NCI-H2081 treated with DMSO at 0.1 percent for 48 hours (cell line): ENCODE measurements at places on chromosomes 7 and 10.

DNA sequence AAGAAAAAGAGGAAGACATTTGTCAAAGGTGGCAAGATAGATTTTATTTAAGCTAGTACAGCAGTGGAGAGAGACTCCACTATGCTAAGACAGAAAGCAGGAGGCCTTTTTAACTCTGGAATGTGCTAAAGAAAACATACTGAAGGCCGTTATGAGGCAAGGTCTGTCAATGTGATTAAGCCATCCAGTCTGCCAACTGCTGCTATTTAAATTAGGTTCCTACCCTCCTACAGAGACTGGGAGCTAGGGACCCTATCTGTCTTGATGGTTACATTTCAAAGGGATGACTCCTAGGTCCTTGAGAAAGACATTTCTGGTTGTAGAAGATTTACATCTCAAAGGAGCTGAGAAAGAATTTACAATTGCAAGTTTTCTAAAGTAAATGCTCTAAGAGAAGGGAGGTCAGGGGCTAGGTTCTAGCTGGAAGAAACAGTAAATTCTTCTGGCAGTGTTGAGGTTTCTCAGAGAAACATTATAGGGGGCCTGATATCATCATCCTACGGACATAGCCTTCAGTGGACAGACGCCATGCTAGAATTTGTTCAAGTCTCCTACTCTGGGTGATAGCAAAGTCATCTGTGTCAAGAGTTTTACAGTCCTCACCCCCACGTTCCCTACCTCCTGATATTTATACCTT is 211.6 kb downstream of the PHF14 start:
- DNase-seq: no peak

DNA sequence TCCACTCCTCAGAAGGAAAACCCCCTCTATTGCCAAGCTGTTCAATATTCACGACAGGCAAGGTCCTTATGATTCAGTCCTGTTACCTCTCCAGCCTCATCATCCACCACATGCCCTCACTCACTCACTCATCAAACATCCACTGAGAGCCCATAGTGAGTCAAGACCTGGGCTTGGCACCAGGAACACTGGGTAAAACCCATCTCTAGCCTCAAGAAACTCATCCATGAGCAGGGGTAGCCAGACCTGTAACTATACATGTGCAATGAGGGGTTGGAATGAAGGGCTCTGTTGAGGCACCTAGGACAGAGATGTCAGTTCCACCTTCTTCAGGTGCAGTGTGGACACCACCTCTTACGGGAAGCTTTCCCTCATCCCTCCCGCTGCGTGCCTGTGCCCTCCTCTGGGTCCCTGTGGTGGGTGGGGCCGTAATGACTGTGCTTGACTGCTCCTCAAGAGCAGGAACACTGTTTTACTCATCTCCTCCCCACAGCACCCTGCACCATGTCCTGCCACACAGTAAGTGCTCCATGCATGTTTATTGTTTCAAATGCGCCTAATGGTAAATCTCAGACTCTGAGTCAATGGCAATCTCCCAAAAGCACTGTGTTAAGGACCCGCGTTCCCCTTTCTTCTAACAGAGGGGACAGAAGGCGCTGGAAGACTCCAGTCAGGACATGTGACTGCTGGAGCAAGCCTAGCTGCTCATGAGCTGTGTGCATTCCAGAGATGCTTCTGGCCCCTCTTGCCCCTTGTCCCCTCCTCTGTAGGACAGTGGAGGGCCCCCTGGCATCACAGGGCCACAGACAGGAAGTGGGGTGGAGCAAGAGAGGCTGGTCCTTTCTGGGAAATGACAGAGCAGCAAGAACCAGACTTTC is 95.4 kb downstream of the HIPK2 start:
- DNase-seq: no peak

DNA sequence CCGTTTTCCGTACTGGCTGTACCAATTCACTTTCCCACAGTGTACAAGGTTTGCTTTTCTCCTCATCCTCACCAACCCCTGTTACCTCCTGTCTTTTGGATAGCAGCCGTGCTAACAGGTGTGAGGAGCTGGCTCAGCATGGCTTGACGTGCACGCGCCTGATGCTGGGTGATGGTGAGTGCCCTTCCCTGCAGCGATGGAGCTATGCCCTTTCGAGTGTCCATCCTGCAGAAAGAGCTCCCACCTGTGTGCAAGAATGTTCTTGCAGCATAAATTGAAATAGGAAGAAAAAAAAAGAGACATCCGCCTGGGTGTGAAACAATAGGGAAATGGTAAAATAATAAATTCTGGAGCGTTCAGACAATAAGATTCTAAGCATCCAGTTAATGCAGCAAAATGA is 9.5 kb upstream of the UBE3C start:
- no peak for DNase-seq

- no peak for DNase-seq
Observed at GRCh38 chr7:56174875-56175760, 58.9 kb upstream of the NUPR2 start.

DNA sequence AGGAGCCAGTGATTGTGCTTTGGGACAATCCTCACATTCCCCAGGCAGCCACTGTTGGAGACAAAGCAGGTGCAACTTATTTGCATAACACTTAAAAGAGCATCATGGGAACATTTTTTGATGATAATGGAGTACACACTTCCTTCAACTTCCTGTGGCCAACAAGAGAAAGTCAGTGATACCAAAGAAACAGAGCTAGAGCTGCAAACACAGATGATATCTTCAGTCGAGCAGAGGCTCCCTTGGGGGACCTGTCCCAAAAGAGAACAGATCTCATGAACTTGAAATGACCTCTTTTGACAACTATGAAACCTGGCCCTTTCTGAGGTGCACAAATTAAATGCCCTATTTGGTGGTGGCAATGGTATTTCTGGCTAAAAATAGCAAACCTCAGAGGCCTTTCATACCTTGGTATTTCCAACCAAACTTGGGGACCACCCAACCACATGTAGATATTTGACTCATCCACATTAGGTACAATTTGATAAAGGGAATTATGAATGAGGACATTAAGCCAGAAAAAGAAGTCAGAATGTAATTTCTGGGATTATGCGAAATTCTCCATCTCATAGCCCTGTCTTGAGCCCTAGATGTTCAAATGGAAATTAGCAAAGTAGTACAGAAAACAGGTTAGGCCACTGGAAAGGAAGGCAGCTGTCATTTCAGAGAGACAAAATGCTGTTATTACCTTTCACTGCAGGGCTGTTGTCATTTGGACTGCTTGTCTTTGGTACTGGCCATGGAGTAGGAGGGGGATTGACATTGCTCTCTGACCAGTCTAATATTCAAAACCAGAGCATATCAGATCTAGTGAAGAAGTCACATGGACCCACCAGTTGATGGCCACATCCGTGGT is 146.2 kb downstream of the ICA1 start:
- DNase-seq: no peak
